ENCODE measurements at places on chromosomes 3 and 15.
A peak's percentile ranks its signal among the peaks of the same experiment; 100 is the strongest.

- no peak for DNase-seq
Observed at GRCh38 chr3:89217148-89217685, 109.8 kb downstream of the EPHA3 start.

- DNase-seq = peak; percentile 55
Observed at GRCh38 chr3:38131621-38132369, 5.1 kb downstream of the ACAA1 start.

DNA sequence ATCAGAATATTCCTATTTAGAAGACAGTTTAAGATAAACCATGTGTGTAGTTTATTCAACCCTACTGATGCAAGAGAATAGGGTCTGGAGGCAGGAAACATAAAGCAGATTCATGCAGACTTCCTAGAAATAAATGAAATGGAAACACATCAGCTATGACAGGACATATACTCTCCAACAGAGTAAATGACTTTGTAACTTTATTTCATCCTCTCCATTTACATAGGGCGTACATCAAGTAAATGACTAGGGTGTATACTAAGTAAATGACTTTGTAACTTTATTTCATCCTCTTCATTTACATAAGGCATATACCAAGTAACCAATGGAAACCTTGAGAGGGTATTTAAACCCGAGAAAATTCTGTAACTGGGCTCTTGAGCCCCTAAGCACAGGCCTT, 17.6 kb upstream of the SRPRB start:
- no peak for DNase-seq

DNA sequence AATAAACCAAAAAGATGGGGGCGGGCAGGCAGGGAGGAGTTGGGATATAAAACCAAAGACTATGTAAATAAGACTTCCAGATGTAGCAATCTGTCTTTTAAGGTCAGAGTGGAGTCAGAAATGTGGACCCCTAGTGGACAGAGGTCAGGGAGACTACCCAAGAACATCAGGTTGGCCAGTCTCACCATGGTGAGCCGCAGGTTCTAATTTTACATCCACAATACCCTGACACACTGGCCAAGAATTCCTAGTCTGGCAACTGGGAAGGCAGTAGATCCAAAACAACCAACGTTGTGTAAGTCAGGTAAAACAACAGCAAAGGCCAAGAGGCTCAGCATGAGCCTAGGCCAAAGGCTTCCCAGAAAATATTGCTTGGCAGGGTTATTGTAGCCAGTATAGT, 203.4 kb downstream of the FOXP1 start:
- DNase-seq = no peak

DNA sequence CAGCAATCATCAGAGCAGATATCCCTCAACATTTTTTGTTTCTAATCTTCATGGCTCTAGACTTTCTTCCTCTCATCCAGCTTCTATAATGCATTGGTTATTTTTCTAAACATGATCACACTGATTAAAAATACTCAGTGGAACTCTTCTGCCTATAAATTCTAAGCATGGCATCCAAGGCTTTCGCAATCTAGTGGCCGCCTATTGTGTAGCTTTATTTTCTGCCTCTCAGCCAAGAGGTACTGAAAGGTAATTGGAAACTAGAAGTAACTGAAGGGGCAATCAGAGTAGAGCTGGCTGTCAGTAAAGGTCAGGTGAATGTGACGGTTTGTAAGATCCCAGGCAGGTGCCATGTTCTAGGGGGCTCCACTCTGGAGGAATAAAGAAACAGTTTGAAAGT, 33.4 kb downstream of the OXSM start:
- no peak for DNase-seq

DNA sequence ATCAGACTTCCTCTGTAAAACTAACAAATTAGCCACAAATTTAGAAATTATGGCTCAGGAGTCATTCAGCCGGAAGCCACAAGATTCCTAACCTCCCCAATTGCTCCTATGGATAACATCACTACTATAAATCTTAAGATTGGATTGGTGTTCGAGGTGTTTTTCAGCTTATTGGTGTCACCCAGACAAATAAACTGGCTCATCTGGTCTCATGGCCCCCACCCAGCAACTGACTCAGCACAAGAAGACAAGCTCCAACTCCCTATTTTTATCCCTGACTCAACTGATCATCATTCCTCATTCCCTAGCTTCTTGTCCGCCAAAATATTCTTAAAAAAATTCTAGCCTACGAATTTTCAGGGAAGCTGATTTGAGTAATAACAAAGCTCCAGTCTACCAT, 135.1 kb upstream of the STRIT1 start:
- no peak for DNase-seq

DNA sequence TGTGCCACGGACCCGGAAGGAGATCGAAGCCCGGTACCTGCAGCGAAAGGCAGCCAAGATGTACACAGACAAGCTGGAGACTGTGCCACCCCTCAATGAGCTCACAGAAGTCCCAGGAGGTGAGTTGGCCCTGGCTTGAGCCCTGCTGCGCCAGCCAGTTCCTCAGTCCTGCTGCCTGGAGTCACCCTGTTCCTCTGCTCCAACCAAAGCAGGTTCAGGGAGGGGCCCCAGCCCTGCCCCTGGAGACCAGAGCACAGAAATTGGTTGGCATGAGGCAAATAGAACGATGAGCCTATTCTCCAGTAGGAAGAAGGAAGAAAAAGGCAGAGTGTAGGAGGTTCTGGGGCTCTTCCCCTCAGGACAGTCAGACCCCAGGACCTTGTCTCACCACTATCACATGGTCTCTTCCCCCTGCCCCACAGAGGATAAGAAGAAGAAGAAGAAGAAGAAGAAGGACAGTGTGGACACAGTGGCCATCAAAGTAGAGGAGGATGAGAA, 8.0 kb downstream of the TMIE start:
- DNase-seq = no peak

DNA sequence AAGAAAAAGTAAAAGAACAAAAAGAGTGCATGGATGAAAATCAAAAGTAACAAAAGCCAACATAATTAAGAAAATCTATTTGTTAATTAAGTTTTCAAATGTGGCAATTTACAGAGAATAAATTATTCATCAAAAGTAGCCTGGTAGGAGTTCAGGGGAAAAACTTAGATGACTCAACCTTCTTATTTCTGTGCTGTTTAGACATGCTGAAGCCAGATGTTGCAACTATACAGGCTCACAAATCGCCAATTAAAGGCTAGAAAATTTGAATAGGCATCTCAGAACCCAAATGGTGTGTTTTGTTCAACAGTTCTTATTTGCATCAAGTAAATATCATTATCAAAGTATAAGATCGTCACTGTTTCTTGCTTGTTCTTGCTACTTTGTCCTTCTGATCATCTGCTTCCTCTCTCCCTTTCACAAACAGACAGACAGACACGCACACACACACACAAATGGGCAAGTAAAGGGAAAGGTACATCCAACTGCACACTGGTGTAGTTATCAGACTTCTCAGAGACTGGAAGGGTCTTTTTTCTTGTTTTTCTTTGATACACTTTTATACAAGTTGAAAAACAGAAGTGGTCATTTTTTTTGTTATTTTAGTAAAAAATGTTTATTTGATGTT, 572.2 kb downstream of the MECOM start:
- DNase-seq = no peak

DNA sequence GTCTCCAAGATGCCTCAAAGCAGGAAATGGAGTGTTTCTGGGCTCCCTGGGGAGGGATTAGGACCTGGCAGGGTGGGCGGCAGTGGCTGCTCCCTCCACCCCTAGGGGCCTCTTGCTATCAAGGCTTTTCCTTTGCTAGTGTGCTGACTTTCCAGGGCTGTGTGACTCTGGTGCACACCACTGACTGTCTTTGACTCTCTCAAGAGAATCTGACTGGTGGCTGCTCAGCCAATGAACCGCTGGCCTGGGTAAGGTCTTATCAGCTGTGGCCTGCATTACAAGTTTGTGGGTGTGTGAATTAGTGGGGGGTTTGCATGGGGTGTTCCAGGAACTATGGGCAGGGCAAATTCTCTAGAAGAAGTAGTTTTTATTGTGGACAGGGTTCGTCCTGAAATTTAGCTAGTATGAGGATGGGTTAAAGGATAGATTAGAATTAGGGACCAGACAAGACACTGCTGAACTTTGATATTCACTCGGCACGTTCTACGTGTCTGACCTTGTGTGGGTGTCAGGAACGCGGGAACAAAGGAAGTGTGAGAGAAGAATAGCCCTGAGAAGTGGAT, 29.5 kb downstream of the SIAH2 start:
- no peak for DNase-seq

- peak; percentile 47 for DNase-seq
Observed at GRCh38 chr15:31974855-31975829, 55.2 kb upstream of the CHRNA7 start.

DNA sequence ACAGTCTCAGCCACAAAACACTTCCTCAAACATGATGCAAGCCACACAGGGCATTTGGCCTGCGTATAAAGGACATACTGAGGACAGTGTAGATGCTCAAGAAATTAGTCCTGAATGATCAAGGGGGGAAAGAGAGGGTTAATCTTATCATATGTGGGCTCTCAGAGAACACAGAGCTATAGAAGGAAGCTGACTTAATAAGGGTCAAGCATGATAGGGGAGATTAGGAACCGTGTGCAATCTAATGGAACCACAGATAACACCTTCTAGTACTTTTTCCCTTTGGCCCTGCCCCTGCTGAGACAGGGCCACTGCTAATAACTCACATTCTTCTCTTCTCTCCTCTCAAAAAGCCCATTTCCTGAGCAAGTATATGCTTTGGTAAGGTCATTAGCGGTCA, 114.1 kb upstream of the ADAMTS9 start:
- no peak for DNase-seq

DNA sequence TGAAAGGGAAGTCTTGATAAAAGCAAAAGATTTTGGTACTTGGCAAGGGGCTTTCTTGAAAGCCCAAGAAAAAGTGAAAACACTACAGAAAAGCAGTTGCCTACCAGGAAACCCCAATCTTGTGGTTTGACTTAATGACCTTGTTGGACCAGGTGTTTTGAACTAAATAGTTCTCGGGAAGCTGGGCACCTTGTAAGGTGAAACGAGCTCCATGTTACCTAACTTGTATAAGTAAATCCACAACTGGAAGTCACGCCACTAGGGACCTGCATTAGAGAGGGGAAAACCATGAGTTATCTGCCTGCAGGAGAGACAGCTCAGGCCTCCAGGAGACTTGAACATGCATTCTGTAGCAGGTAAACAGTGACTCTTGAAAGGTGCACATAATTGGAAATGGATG, 88.2 kb downstream of the GMPS start:
- no peak for DNase-seq

GRCh38 chr3:27844052-27844675, 122.0 kb upstream of the EOMES start:
- no peak for DNase-seq

- peak; percentile 4 for DNase-seq
Observed at GRCh38 chr3:115279939-115280338, 132.9 kb upstream of the ZBTB20 start.

- DNase-seq = peak; percentile 88
Observed at GRCh38 chr3:149145356-149145755, 15.9 kb downstream of the HPS3 start.

- peak; percentile 43 for DNase-seq
Observed at GRCh38 chr3:125179143-125179883, 33.2 kb downstream of the SLC12A8 start.

DNA sequence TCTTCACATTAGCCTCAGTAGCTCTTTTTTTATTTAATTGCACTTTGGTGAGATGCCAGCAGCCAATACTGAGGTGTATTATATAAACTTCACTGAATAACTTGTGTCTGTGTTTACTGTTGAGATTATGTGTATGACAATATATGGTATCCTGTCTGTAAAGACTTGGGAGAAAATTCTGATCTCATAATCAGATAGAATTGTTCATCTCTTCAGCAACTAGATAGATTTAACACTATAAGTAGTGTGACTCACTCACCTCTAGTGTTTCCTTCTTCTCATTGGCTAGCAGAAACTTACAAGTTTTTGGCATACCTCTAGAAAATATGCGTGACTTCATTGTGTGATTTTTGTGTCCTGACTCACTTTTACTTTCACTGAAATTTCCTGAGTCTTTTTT, 67.6 kb upstream of the TGFBR2 start:
- no peak for DNase-seq

GRCh38 chr15:67109141-67110034, 44.0 kb downstream of the SMAD3 start:
- peak; percentile 96 for DNase-seq

DNA sequence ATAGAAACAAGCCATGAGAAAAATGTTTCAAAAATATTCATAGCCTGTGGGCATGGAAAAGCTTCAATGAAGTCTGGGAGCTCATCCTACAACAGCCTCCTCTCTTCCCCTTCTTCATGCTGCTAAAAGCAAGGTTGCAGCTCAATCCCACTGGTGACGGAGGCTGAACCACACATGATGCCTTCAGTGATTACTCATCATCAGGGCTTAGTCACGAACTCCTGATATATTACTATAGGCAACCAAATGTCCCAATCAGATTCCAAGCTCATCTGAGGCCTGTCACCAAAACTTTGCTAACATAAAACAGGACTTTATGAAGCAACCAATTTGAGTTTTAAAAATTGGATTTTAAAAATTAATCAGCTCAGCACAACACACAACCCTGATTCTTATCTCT, 24.0 kb upstream of the SLC24A5 start:
- peak; percentile 14 for DNase-seq

DNA sequence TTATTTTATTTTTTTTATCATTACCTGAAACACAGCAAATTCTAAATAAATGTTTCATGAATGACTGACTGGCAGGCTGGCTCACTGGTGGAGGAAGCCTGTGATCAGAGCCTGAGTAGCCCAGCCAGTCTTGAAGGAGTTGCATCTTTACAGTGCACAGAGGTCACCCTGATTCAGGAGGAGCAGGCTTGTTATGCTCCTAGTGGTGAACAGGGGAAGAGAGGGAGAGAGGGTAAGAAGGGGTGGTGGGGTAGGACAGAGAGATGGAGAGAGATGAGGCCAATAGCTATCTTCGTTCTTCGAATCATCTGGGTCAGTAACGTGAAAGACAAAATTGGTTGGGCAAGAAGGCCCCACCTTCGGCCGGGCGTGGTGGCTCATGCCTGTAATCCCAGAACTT, 202.6 kb upstream of the MCTP2 start:
- no peak for DNase-seq

DNA sequence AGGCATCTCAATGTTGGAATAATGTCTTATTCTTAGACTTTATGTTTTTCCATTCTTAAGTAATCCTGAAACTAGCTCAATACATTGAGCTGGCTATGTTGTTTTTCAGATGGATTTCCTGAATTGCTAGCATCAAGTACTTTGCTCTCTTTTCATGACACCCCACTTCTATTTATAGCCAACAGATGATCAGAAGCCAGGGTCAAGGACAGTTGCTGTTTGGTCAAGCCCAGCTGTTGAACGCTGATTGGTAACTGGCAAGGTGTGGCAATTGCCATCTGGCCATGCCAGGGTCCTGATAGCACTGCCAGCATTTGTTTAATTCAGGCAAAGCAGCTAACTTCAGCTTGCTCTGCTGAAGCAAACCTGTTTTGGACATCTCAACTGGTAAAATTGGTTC, 46.2 kb upstream of the PLCL2 start:
- no peak for DNase-seq

GRCh38 chr3:8622873-8623691, 21.5 kb downstream of the SSUH2 start:
- peak; percentile 67 for DNase-seq

GRCh38 chr3:8985411-8985831, 22.1 kb upstream of the RAD18 start:
- DNase-seq = no peak

- no peak for DNase-seq
Observed at GRCh38 chr15:96595951-96596350, 265.5 kb downstream of the NR2F2 start.

GRCh38 chr3:65607101-65607500, 431.6 kb downstream of the MAGI1 start:
- no peak for DNase-seq

All from suppressor macrophage treated with lipopolysaccharide for 4 hours (primary cell).